ENCODE measurements at places on chromosomes 12 and 14.

DNA sequence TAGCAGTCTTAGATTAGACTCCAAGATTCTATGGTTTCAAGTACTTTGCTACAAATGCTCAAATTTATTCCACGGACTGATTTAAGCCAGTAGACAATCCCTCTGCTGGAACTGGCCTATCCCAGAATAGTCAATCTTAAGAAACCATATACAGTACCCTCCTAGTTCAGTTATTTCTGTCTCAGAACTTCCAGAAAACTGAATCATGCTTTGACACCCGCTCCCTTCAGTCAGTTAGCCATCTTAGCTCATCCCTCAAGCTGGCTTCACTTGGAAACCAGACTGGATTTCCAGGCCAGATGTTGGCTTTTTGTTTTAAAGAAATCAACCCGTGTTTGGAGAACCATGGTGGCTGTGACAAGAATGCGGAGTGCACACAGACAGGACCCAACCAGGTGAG, 125.5 kb downstream of the NT5DC3 start:
- no peak for DNase-seq

GRCh38 chr14:63212776-63213500, 8.7 kb downstream of the RHOJ start:
- DNase-seq, result no peak

- no peak for DNase-seq
Observed at GRCh38 chr12:69913526-69913925, 88.5 kb downstream of the MYRFL start.

DNA sequence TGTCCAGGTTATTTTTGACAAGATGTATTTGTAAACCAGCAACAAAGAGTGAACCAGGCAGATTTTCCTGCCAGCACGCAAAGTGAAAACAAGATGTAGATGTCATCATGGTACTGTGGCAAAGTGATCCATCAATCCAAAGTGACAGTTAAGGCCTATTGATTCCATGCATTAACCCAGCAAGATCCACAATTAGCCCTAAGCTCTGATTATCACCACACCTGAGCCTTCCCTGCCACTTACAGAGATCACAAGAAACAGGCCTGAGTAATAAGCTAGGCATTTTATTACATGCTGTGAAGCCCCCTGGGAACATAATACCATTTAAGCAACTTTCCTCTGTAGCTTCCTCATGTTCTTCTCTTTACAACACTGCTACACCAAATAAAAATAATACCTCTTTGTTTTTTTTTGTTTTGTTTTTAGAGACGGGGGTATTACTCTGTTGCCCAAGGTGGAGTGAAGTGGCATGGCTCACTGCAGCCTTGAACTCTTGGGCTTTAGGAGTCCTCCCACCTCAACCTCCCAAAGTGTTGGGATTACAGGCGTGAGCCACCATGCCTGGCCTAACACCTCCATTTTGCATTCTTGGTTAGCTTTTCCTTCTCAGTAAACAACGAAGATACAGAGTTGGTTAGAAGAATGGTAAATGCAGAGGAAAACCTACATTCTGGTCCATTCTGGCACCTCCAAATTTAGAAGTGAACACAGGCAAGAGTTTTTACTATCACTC, 85.5 kb downstream of the STON2 start:
- no peak for DNase-seq

GRCh38 chr14:61379639-61380184, 58.3 kb downstream of the PRKCH start:
- no peak for DNase-seq

GRCh38 chr14:54301359-54301758, 95.4 kb upstream of the CDKN3 start:
- no peak for DNase-seq

GRCh38 chr14:99038431-99038820, 233.6 kb downstream of the BCL11B start:
- no peak for DNase-seq

DNA sequence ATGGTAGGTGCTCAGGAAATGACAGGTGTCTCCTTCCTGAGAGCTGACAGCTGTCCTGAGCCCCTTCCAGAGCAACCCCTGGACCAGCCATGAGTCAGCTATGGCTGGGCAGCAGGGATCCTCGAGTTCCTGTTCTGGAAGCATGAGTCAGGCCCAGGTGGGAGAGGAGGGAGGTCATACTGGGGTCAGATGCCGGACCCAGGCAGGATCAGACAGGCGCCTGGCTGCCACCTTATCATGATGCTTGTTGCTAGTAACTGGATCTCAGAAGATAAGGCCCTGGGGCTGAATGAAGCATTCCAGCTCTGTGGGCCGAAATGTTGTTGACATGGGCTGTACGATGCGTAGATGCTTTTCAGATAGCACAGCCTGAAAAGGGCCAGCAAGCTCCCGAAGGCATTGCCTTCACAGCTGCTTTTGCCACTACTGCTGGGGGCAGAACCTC, 17.4 kb upstream of the KRT7 start:
- no peak for DNase-seq

GRCh38 chr12:212415-212714, 1.6 kb downstream of the SLC6A12 start:
- DNase-seq, result no peak

DNA sequence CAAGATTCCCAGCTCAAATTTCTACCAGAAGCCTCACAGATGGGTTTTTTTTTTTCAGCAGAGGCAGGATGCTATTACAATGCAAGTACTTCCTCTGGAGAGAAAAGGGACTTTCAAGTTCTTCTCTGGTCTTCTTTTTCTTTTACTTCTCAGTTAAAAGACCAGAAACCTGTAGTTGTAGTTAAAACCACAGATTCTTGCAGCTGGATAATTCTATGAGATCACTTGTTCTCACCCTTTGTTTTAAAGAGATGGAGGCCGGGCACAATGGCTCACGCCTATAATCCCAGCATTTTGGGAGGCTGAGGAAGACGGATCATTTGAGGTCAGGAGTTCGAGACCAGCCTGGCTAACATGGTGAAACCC, 47.6 kb upstream of the OVCH1 start:
- DNase-seq, result no peak

DNA sequence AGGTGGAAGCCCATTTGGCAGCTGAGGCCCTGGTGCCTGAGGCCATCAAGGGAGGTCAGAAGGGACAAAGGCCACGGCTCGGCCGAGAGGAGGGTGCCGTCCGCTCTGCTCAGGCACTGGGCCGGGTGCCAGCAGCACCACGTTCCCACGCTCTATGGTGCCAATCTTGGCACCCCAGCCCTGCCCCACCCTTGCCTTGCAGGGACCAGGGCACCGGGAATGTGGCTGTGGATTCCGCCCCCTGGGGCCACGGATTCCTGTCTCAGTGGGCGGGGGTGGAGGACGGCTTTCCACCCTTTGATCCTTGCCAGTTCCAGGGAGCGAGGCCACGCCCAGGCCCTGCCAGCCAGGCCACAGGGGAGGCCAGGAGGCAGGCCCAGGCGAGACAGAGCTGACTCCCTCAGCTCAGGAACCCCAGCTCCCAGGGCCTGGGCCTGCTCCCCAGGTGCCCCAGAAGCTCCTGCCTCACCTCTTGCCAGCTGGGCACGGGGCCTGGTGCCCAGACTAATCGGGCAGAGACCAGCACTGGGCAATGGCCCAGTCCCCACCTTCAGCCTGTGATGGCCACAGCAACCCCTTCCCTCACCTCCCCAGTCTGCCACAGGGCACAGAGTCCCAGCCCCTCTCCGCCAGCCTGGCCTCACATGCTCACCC, 26.4 kb upstream of the GPR132 start:
- DNase-seq, result no peak

GRCh38 chr14:21185491-21185890, 29.6 kb upstream of the OR5AU1 start:
- DNase-seq, result no peak

GRCh38 chr12:132275110-132275531, 54.3 kb downstream of the GALNT9 start:
- no peak for DNase-seq

DNA sequence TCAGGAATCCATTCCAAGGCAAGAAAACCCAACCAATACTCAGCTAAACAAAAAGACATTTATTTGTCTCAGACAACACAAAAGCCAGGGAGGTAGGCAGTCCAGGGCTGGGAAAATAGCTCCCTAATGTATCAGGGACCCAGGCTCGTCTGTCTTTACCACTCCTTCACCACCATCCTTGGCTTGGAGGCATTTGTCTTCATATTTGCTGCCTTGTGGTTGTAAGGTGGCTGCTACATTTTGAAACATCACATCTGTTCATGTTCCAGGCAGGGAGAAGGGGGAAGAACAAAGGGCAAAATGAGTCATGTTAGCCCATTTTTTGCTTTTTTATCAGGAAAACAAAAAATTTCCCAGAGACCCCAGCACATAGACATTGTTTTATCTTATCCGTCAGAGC, 44.8 kb upstream of the PCED1B start:
- no peak for DNase-seq

DNA sequence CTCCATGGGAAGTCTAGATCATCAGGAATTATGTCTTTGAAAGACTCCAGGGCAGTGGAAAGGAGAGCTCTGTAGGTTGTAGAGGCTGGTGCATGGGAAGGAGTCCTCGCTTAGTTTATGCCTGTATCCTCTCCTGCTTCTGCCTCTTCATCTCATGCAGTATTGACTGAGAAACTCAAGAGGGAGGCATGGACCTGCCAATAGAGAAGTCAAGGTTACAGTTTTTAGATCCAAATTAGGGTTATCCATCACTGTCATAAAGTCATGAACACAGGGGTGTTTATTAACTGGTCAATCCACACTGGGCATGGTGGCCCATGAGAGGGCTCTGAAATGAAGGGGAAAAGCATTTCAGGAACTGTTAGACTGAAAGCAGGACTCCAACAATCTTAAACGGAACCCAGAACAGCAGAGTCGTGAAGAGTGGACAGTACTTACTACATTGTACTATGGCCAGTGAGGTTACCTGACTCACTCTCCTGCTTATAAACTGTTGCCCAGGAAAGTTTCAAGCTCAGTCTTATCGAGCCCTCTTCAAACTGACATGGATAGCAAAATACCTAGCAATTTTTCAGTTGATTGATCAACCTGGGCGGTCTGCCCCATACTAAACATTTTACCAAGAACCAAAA, 30.1 kb upstream of the DHRS7 start:
- DNase-seq, result no peak

GRCh38 chr12:6288235-6288634, 22.2 kb upstream of the PLEKHG6 start:
- DNase-seq, result no peak

DNA sequence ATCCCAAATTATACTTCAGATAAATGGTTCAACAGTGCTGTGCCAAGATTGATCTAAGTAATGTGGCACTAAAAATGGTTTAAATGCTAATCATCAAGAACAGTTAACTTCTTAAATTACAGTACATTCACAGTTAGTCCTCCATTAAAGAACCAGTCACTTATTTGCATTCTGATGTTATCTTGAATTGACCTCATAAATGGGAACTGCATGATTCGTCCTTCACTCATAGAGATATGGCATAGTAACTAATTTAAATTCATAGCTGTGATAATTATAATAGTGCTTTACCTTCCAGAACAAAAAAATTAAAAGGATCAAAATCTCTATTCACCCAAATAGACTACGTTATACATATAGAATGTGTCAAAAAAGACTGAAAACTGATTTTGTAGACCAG, 61.1 kb downstream of the COCH start:
- DNase-seq, result no peak

GRCh38 chr14:38189930-38190726, 17.6 kb upstream of the SSTR1 start:
- DNase-seq, result no peak

- DNase-seq, result no peak
Observed at GRCh38 chr12:57584050-57584449, 6.9 kb upstream of the PIP4K2C start.

- no peak for DNase-seq
Observed at GRCh38 chr14:90531497-90531896, 134.7 kb downstream of the CALM1 start.

- peak; percentile 5 for DNase-seq
Observed at GRCh38 chr12:30753233-30753632, 1.5 kb downstream of the CAPRIN2 start.

DNA sequence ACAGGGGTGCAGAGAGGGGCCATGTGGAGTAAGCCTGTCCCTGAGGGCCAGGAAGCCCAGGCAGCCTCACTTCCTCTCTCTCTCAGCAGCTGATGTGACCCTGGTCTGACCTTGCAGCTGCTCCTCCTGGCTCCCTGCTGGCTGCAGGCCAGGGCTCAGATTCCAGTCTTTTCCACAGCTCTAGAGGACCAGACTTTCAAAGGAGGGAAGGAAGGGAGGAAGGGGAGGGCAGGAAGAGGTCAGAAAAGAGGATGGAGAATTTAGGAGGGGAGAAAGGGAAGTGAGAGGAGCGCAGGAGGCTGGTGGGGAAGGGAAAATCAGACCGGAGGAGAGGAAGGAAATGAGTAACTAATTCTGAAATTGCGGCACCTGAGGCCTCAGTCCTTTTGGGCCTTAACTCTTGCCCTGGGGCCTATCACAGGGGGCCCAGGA, 40.9 kb upstream of the VASH1 start:
- peak; percentile 27 for DNase-seq
